ENCODE measurements at places on chromosomes 4 and X. TPM values are rescaled to one million over a fixed set of nuclear protein-coding genes. Genes with fewer than 3 reads are reported as not detected.

Gene ADH6
- total RNA-seq = not detected

DNA sequence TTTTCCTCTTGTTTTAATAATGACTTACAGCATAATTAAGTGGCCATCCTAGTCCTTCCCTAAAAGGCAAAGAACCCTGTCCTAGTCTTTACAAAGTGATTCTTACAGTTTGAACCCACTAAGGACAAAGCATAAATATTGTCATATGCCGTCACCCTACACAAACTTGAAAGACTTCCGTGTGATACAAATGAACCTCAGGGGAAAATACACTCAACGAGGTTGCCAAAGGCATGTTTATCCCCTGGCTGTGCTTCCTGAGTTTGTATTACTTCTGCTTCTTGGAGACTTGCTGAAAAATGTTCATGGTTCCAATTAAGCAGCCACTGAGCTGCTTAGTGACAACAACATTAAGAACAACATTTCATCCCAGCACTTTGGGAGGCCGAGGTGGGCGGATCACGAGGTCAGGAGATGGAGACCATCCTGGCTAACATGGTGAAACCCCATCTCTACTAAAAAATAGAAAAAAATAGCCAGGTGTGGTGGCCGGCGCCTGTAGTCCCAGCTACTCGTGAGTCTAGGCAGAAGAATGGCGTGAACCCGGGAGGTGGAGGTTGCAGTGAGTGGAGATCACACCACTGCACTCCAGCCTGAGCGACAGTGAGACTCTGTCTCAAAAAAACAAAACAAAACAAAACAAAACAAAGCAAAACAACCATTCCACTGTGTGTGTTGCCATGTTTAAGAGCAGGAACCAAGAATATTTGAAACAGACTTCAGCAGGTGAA, 16.2 kb downstream of the RASSF6 start:
- no peaks in the 10 kb centered on the region for H3K36me3 ChIP-seq
- no peaks in the 10 kb centered on the region for H3K4me1 ChIP-seq
- no peaks in the 10 kb centered on the region for H3K27me3 ChIP-seq
- H3K27ac ChIP-seq = no peak overlapping the region
- H3K4me3 ChIP-seq = no peak overlapping the region

DNA sequence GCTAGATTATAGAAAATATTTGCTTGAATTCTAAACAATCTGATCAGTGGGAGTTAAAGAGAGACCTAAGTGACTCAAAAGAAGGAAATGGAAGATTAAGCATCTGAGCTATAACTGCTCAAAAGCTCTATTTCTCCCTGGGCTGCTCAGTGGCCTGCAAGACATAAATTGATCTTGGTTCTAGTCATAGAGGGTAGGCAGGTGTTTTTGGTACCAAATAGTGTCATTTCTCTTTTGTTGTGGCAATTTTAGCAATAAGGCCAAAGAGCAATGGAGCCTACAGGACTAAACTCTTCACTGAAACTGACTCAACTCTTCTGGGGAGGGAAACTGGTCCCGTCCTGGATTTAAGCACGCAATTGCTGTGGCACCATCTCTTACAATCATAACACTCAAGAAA, 33.9 kb upstream of the BMP2K start:
- no peak overlapping the region for H3K27ac ChIP-seq
- H3K4me3 ChIP-seq = no peak overlapping the region
- H3K27me3 ChIP-seq = no peaks in the 10 kb centered on the region
- no peaks in the 10 kb centered on the region for H3K36me3 ChIP-seq
- H3K4me1 ChIP-seq = no peaks in the 10 kb centered on the region

Gene RADX
- 12.7 TPM for total RNA-seq

DNA sequence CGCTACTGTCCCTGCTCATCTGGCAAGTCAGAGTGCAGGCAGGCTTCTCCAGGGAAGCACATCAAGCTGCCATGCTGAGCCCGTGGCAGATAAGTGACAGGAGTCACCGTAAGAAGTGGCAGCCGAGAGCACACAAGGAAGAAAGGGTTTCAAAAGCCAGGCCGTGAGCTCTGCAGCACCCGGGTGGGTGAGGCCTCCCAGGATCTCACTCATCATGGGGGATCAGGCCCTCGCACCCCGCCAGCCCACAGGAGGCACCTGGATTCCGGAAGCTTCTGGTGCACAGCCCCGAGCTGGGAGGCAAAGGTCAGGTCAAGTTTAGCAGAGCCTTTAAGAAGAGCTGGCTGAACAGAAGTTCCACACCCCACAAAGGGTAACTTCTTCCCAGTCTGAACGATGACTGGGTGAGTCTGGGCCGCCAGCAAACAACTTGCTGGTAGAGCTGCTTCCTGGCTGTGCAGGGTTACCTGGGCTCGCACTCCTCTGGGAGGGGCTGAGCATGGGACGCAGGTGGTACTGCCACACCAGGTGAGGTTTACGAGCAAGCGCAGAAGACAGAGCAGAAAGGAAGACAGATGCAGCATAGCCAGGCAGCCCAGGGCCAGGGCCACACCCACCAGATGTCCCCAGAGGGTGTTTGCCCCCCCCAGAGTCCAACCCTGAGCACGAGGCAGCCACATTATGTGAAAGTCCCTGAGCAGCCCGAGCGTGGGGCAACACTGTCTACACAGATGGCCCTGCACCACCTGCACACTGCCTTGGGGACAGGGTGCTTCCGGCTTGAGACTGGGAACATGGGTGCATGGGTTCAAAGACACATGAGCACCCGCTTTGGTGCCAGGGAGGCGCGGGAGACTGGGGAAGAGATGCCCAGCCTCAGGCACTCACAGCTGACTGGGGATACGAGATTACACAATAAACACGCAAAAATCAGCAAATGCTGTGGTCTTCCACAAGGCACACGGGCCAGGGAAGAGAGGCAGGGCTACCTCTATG, 7.7 kb downstream of the CCNQ start:
- no peak for DNase-seq
- no peaks in the 10 kb centered on the region for H3K27me3 ChIP-seq

Gene SHISA3
- total RNA-seq = not detected

- H3K36me3 ChIP-seq = no peaks in the 10 kb centered on the region
- no peak overlapping the region for H3K4me3 ChIP-seq
- no peak for DNase-seq
- H3K27me3 ChIP-seq = no peaks in the 10 kb centered on the region
- no peaks in the 10 kb centered on the region for H3K4me1 ChIP-seq
- H3K27ac ChIP-seq = no peak overlapping the region
Measured at GRCh38 chr4:106034220-106034619, 138.9 kb downstream of the NPNT start.

DNA sequence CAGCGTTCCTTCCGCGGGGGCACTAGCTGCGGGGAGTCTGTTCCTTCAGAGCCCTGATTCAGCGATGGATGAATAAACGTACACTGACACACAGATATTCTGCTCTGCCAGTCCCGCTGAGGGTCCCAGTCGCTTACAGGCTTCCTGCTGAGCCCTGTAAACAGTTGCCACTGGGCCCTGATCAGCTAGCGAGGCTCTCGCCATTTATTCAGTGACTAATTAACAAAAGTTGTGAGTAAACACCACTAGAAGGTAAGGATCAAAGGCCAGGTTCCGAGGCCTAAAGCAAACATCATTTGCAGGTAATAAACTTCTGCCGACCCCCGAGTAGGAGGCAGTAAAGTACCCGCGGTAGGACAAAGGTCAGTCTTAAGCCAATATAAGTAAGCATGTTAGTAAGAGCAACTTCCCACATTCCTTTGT, 442.6 kb upstream of the GALNT7 start:
- no peak for DNase-seq
- H3K36me3 ChIP-seq = no peaks in the 10 kb centered on the region
- H3K27ac ChIP-seq = no peak overlapping the region
- no peaks in the 10 kb centered on the region for H3K27me3 ChIP-seq
- H3K4me1 ChIP-seq = no peaks in the 10 kb centered on the region
- H3K4me3 ChIP-seq = no peak overlapping the region

Gene MUC7
- total RNA-seq = not detected

- no peaks in the 10 kb centered on the region for H3K27me3 ChIP-seq
- no peak overlapping the region for H3K4me3 ChIP-seq
- no peaks in the 10 kb centered on the region for H3K36me3 ChIP-seq
- H3K4me1 ChIP-seq = no peaks in the 10 kb centered on the region
- DNase-seq = no peak
- no peak overlapping the region for H3K27ac ChIP-seq
Measured at GRCh38 chr4:27154706-27155105, 294.1 kb downstream of the STIM2 start.

GRCh38 chr4:101938836-101939235, 148.3 kb downstream of the BANK1 start:
- DNase-seq = no peak
- H3K4me1 ChIP-seq = no peaks in the 10 kb centered on the region

GRCh38 chr4:99179626-99180025, 35.5 kb upstream of the ADH4 start:
- DNase-seq = no peak
- no peaks in the 10 kb centered on the region for H3K36me3 ChIP-seq
- H3K4me3 ChIP-seq = no peak overlapping the region

GRCh38 chr4:18185491-18185890, 163.9 kb upstream of the LCORL start:
- H3K4me1 ChIP-seq = no peaks in the 10 kb centered on the region
- H3K27me3 ChIP-seq = no peaks in the 10 kb centered on the region
- no peak overlapping the region for H3K4me3 ChIP-seq
- no peak overlapping the region for H3K27ac ChIP-seq

- no peak overlapping the region for H3K4me3 ChIP-seq
- no peak overlapping the region for H3K27ac ChIP-seq
- H3K4me1 ChIP-seq = peaks cover 13% of the 10 kb centered on the region
- no peaks in the 10 kb centered on the region for H3K36me3 ChIP-seq
Measured at GRCh38 chrX:137426695-137427425, 139.1 kb upstream of the ZIC3 start.

- H3K27me3 ChIP-seq = no peaks in the 10 kb centered on the region
- H3K4me3 ChIP-seq = no peak overlapping the region
Measured at GRCh38 chrX:20378233-20378920, 111.7 kb upstream of the RPS6KA3 start.

Gene TEX13D
- total RNA-seq = not detected

DNA sequence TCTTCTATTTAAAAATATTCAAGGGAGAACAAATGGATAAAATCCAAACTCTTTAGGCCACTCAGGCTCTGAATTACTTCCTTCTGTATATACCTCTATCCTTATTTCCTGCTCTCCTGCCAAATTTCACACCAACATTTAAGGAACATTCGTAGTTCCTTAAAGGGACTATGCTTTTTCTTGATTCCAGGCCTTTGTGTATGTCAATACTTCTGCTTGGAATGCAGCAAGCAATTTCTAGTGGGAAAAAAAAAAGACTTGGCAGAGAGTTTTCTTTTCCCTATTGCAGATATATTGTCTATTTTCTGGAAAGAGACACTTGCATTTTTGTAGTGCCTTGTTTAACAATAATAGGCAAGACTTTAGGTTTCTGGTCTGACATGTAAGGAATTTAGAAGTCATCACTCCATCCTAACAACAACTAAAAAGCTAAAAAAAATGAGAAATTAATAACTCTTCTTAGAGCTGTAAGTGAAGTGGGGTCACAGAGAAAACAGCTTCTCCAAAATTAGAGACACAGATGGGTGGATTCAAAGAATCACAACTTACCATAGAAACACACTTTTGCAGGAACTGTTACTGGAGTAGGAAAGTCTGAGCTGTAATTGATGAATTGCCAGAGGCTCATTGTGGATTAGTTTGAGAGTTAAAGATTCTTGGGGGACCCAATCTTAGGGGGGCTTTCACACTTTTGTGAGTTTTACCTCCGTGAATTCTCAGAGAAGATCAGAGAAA, 2.1 kb upstream of the ADH5 start:
- H3K4me3 ChIP-seq = no peak overlapping the region
- no peak overlapping the region for H3K27ac ChIP-seq
- no peaks in the 10 kb centered on the region for H3K27me3 ChIP-seq
- DNase-seq = no peak
- peaks cover 8% of the 10 kb centered on the region for H3K4me1 ChIP-seq
- H3K36me3 ChIP-seq = peaks cover 2% of the 10 kb centered on the region

Gene GUCY1A1
- not detected for total RNA-seq

DNA sequence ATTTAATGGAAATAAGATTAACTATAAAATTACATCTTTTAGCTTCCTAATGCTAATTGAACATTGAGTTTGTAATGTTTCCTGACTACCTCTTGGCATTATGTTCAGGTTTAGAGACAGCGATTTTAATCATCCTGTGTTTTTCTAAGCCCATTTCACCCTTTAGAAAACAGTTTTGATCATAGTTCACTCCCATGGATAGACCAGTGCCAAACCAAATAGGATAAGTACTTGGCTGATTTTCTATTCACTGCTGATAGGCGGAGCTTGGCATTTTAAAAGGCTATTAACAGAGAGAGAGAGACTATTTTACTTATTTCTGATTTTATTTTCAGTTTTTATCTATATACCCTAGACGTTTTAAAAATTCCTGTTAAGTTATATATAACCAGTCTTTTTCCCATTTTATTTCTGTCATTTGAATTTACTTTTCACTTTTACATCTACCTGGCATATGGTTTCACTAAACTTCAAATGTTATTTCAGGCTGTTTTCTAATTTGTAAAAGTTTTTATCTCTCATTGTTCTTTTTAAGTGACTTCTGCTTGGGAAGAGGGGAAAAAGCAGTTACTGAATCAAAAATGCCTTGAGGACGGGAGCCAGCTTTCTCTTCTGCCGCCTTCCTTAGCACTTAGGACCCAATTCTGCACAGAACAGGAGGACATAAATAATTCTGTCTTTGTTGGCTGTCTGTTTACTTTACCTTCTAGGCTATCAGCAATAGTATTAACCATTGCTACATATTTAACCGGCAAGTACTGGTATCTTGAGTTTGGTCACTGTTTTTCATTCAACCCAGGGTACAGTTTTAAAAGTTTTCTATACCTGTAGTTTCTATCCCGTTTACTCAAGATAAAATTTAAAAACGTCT, 46.4 kb downstream of the SGMS2 start:
- no peak for DNase-seq
- H3K36me3 ChIP-seq = no peaks in the 10 kb centered on the region
- no peaks in the 10 kb centered on the region for H3K27me3 ChIP-seq
- H3K27ac ChIP-seq = no peak overlapping the region
- H3K4me3 ChIP-seq = no peak overlapping the region

- H3K4me3 ChIP-seq = no peak overlapping the region
Measured at GRCh38 chr4:162237676-162238075, 73.9 kb upstream of the FSTL5 start.
